SK-MEL-5 (cell line): ENCODE measurements at places on chromosomes 2 and 18.

DNA sequence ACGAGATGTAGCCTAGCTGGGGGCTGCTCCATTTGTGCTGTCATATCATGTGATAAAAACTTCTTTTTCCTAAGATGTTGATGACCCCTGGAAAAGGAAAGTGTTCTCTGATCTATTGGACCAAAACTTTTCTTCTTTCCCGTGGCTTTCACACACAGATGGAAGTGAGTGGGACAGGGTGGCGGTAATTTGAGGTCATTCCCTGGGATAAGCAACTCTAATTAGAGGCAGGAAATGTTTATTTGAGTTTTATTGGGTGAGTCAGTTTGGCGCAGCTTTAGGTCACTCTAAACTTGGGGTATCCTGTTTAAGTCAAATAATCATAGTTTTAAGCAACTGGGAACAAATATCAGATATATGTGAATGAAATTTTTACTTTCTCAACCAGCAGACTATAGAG is 221.0 kb upstream of the EPAS1 start:
- no peak for DNase-seq

- DNase-seq, result no peak
Measured at GRCh38 chr2:205408696-205409095, 273.6 kb upstream of the NRP2 start.

- no peak for DNase-seq
Measured at GRCh38 chr2:98608962-98609604, 694 bp downstream of the UNC50 start.

DNA sequence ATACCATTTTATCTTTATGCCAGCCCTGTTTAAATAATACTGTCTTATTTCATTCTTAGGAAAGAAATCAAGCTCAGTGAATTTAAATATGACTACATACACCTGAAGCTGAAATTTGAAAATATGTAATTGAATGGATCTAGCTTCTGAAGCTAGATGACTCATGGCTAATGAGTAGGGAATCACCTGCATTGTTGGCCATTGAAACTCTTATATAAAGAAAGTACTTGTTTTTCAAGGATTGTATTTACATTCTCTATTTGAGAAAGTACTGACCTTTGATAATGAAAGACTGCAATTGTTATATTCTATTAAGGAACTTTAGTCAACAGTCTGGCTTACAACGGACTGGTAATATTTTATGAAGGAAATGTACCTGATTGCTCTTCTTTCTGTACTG is 346.7 kb upstream of the LRATD1 start:
- DNase-seq, result no peak

DNA sequence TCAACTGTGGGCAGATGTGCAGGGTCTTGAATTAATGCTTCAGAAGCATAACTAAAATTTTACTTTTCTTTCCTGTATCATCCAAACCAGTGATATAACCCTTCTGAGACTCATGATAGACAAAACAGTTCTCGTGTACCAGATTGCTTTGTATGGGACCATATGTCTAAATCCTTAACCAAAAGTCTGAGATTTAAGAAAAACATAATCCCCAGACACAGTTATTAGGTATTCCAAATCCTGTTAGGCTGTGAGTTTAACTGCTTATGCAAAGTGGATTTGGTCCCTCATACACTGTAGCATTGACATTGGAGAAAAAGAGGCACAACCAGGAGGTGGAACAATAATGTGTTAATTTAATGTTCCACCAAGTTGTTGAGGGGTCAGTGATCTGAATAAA is 235.0 kb downstream of the PMAIP1 start:
- no peak for DNase-seq

GRCh38 chr2:183195998-183196409 is 71.8 kb downstream of the NUP35 start:
- DNase-seq, result no peak

DNA sequence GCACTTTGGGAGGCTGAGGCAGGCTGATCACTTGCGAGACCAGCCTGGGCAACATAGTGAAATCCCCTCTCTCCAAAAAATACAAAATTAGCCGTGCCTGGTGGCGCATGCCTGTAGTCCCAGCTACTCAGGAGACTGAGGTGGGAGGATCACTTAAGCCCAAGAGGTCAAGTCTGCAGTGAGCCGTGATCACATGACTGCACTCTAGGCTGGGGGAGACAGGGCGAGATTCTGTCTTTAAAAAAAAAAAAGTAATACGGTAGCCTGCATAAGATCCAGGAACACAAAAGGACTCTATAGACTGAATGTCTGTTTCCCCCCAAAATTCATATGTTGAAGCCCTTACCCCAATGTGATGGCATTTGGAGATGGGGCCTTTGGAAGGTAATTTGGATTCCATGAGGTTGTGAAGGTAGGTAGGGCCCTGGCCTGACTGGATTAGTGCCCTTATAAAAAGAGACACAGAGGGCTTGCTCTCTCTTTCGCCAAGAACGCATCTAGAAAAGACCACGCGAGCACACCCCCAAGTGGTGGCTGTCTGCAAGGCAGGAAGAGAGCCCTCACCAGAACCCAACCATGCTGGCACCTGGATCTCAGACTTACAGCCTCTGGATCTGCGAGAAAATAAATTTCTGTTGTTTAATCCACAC is 17.0 kb downstream of the MBOAT2 start:
- DNase-seq, result peak; percentile 66

DNA sequence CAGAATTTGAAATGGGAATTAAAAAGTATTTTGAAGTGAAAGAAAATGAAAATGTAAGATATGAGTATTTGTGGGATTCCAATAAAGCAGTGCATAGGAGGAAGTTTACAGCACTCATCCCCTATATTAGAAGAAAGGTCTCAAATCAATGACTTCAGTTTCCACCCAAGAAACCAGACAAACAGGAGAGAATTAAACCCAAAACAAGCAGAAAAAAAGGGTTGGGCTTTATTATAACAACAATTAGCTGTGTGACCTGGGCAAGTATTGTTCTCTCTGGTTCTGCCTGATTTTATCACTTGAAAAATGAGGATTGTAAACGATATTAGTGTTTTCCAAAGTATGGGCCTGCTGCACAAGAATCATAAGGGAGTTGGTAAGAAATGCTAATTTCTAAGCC is 18.3 kb upstream of the LYPD6 start:
- no peak for DNase-seq

GRCh38 chr18:75723521-75724340 is 296.2 kb upstream of the SMIM21 start:
- DNase-seq, result no peak

DNA sequence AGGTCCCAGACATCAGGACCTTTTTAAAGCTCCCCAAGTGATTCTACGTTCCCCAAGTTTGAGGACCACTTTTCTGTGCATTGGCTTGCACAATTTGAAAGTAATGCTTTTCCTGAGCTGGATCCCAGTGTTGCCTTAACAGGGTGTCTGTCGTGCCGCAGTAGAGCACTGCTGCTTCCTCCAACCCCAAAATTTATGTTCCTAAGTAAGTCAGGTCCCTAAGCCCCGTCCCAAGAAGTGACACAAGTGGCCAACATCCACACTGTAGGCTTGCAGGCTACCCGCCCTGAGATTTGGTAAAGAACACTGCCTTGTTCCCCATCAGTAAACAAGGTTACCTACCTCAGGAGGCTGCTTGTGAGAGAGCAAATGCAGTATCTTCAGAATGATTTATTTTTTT is 2.0 kb downstream of the SFT2D3 start:
- no peak for DNase-seq
